AG10803 (cell line): ENCODE measurements at places on chromosomes 11 and 22.
A peak's percentile ranks its signal among the peaks of the same experiment; 100 is the strongest.

- peak; percentile 71 for DNase-seq
Measured at GRCh38 chr11:63478896-63479295, 12.1 kb downstream of the PLAAT5 start.

GRCh38 chr22:25876871-25877270 is 134.9 kb downstream of the MYO18B start:
- DNase-seq, result no peak

GRCh38 chr11:48052183-48053044 is 72.1 kb downstream of the PTPRJ start:
- peak; percentile 79 for DNase-seq

GRCh38 chr11:9158898-9159391 is 67.5 kb upstream of the SCUBE2 start:
- DNase-seq, result peak; percentile 77

- DNase-seq, result no peak
Measured at GRCh38 chr11:46526216-46527215, 67.3 kb downstream of the AMBRA1 start.

DNA sequence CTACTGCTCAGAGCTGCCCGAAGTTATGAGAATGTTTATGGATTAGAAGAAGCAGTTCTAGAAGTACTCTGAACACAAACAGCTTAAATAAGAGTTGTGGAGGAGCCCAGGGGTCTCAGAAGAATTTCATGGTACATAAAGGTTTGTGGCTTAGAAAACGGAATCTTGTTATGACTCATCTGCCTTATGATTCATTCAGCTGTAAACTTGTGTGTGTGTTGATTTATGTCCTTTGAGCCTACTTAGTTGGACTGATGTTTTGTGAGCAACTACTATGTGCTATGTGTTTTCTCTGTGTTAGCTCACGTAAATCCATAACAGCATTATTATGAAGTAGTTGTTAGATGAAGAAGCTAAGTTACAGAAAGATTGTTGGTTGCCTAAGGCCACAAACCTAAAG is 203.7 kb downstream of the PGR start:
- peak; percentile 50 for DNase-seq

DNA sequence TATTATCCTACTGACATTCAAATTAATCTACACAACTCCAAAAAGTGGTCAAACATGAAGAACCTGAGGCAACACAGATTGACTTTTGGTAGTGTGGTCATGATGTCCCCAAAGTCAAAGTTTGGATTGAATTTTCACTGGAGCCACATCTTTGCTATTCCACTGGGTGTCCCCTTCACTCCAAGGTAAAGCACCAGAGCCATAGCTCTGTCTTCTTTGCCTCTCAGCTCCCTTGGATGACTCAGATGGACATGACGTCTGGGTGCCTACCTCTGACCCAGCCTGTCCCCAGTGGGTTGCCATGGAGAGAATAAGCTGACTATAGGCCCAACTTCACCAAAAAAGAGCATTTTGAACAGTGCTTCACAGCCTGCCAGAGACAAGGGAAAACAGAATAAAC is 57.4 kb upstream of the ARHGAP42 start:
- no peak for DNase-seq

GRCh38 chr22:29095459-29095858 is 22.6 kb downstream of the KREMEN1 start:
- no peak for DNase-seq

DNA sequence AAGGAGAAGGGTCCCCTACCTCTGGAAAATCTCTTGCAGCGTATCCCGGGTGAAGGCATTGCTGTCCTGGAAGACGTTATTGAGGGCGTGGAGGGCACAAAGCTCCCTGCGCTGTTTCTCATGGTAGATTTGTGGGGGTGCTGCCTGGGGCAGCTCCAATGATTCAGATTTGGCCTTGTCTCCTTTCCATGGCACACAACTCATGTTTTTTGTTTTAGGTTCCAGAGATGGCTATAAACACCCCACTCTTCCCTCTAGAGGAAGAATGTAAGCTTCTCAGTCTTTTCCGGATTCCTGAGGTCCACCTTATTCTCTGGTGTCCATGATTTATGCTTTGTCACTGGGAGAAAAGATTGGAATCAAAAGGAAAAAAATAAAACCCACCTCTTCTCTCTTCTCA is 959 bp downstream of the JOSD1 start:
- peak; percentile 63 for DNase-seq

GRCh38 chr22:26321469-26321913 is 107.6 kb upstream of the ASPHD2 start:
- DNase-seq, result peak; percentile 90

DNA sequence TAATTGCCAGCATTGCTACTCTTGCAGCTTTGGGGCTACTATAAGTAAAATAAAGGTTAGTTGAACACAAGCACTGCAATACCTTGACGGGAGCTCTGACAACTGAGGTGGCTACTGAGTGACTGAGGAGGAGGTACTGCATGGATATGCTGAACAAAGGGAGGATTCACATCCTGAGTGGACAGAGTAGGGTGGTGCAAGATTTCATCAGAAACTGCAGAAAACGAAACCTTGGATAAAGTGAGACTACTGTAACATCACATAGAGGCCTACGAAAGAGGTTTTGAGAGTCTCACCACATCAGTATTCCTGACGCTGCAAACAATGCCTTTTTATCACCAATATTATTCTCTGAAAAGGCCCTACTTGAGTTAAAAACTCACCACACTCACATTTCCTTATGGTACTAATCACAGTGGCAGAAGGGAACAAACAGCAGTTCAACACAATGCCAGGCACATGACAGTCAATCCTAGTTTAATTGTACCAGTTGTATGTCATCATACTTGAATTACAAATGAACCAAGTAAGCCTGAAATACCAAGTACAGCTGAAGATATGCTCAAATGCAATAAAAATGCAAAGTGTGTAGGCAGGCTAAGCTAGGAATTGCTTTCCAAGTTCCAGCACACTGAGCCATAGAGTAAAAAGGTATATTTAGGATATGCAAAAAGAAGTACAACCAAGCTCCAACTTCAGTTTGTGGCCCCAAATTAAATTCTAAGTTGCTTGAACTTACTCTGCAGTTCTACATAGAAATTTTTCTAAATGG is 4.0 kb upstream of the GPR83 start:
- no peak for DNase-seq

- DNase-seq, result peak; percentile 62
Measured at GRCh38 chr22:50304528-50305392, 2.7 kb downstream of the PLXNB2 start.

DNA sequence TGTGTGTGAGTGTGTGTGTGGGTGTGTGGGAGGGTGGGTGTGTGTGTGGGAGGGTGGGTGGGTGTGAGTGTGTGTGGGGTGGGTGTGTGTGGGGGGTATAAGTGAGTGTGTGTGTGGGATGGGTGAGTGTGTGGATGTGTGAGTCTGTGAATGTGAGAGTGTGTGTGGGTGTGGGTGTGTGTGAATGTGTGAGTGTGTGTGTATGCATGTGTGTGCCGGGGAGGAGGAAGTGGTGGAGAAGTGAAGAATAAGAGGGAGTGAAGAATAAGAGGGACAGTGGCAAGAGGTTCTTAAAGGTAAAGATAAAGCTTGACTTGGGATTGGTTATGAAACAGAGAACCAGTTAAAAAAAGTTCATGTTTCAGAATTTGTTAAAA is 54.0 kb downstream of the PRR5L start:
- DNase-seq, result no peak

- DNase-seq, result no peak
Measured at GRCh38 chr11:20010851-20011225, 149.4 kb downstream of the DBX1 start.

- no peak for DNase-seq
Measured at GRCh38 chr11:19800162-19800561, 87.5 kb downstream of the NAV2 start.

GRCh38 chr22:36923131-36923788 is 9.8 kb downstream of the CSF2RB start:
- no peak for DNase-seq

GRCh38 chr11:15819679-15820286 is 536.6 kb downstream of the SOX6 start:
- DNase-seq, result peak; percentile 54

GRCh38 chr11:122209619-122210366 is 93.8 kb upstream of the BLID start:
- DNase-seq, result peak; percentile 86

- peak; percentile 17 for DNase-seq
Measured at GRCh38 chr11:132770829-132771530, 761.3 kb downstream of the OPCML start.

GRCh38 chr22:42959576-42960509 is 55.1 kb downstream of the PACSIN2 start:
- DNase-seq, result peak; percentile 43

DNA sequence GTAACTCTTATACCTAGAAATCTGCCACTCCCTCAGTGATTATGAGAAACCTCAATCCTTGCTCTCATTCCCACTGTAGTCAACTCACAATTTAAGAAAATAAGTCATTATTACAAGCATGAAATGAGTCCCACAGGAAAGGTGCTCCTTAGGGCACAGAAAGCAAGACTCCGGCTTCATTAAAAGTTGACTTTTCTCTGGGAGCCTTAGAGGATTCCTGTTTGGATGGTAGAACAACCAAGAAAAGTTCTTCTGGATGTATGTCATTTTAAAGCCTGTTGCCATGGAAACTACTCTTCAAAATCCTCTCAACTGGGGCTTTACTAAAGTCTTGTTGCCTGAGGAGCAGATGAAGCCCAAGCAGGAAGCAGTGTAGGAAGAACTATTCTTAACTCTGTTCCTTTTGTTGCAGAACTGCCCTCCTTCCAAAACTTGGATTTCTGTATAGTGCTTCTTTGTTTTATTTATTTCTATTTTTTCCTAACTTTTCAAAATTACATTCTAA is at the start of gene OR8B8:
OR8B8 (minus strand) TSS at position 51 of the 505 bp plus-strand sequence. CDS start 4,611 bp downstream, outside the sequence.
- DNase-seq, result no peak

DNA sequence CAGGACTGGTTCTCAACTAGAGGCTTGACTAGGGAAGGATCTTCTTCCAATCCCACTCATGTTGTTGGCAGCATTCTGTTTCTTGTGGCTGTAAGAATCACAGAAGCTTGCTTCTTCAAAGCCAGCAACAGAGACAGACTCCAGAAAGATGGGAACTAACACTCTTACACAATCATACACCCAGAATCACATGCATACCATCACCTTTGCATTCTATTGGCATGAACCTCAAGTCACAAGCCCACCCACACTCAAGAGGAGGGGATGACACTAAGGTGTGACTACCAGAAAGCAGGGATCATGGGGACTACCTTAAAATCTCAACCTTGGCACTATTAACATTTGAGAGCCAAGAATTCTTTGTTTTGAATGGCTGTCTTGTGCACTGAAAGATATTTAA is 13.6 kb upstream of the PANX3 start:
- no peak for DNase-seq

GRCh38 chr22:27593378-27593777 is 208.2 kb downstream of the MN1 start:
- DNase-seq, result no peak

- peak; percentile 22 for DNase-seq
Measured at GRCh38 chr22:24583221-24584165, 9.4 kb downstream of the LRRC75B start.

GRCh38 chr11:116976941-116977570 is 121.2 kb downstream of the SIK3 start:
- peak; percentile 59 for DNase-seq

- DNase-seq, result no peak
Measured at GRCh38 chr11:134278356-134278755, 2.2 kb downstream of the GLB1L3 start.

GRCh38 chr22:37933711-37934376 is 19.6 kb downstream of the C22orf23 start:
- peak; percentile 91 for DNase-seq

DNA sequence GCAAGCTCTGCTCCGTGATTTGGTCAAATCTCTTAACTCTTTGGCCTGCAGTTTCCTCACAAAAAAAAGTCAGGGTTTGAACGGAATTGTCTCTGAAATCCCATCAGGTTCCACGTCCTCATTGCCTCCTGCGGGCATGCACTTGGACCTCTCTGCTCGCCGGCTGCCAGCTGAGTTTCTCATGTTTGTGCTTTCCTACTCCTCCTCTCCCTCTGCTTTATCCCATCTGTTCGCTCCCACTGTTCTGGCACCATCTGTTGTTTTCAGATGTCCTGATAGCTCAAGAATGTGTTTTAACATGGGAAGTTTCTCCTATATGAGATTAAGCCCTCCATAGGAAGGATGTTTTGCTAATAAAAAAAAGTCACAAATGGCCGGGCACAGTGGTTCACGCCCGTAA is 49.4 kb upstream of the ARHGAP42 start:
- DNase-seq, result no peak

DNA sequence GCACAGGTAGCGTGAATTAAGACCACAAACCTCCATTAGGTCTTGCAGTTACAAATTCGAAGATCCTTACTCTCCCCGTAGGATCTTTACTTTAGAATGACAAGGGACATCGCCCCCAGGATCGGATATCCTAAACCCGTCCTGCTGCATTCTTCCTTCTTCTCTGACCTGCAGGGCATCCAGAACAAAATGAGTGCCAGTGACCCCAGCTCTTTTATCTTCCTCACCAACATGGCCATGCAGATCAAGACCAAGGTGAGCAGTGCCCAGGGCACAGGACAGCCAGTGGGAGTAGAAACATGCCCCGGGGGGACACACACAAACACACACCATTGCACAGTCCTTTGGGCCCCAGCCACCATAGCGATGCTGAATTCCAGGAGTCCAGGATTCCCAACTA is 42.6 kb upstream of the MPEG1 start:
- DNase-seq, result no peak

- DNase-seq, result no peak
Measured at GRCh38 chr22:50303515-50303847, 4.0 kb downstream of the PLXNB2 start.

DNA sequence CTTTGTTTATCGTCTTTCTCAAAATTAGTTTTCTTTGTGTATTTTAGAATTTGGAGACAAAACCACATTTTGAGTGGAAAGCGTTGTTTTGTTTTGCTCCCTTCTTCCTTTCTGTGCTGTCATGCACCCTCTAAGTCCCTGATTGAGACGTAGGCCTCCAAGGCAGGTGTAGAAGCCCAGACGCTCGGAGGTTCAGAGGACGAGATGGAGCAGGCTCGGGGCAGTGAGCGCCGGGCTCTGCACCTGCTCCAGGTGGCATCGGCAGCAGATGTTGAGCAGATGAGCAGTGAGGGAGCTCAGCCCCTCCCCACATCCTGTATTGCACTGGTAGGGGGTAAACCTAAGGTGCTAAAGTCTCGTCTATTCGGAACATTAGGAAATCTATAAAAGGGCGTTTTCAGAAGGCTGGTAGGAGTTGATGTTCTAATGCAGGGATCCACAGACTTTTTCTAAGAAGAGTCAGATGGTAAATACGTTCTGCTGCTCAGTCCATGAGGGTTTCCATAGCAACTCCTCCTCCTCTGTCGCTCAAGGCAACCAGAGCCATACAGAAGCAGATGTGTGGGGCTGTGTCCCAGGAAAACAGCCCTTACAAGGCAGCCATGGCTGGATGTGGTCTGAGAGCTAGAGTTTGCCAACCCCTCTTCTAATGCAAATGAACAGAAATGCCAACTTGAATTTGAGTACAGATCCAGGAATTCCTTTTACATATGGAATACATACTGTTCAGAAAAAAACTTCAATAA is 724.2 kb downstream of the BRD1 start:
- DNase-seq, result no peak

- DNase-seq, result no peak
Measured at GRCh38 chr22:21047035-21047661, 1.4 kb downstream of the LRRC74B start.

GRCh38 chr11:111975076-111975806 is 38.1 kb downstream of the DIXDC1 start:
- DNase-seq, result no peak
